NCI-H510A treated with DMSO at 0.1 percent for 48 hours (cell line): ENCODE measurements at places on chromosomes 12 and 14.

GRCh38 chr12:91249054-91249453, 66.4 kb upstream of the DCN start:
- DNase-seq: no peak

DNA sequence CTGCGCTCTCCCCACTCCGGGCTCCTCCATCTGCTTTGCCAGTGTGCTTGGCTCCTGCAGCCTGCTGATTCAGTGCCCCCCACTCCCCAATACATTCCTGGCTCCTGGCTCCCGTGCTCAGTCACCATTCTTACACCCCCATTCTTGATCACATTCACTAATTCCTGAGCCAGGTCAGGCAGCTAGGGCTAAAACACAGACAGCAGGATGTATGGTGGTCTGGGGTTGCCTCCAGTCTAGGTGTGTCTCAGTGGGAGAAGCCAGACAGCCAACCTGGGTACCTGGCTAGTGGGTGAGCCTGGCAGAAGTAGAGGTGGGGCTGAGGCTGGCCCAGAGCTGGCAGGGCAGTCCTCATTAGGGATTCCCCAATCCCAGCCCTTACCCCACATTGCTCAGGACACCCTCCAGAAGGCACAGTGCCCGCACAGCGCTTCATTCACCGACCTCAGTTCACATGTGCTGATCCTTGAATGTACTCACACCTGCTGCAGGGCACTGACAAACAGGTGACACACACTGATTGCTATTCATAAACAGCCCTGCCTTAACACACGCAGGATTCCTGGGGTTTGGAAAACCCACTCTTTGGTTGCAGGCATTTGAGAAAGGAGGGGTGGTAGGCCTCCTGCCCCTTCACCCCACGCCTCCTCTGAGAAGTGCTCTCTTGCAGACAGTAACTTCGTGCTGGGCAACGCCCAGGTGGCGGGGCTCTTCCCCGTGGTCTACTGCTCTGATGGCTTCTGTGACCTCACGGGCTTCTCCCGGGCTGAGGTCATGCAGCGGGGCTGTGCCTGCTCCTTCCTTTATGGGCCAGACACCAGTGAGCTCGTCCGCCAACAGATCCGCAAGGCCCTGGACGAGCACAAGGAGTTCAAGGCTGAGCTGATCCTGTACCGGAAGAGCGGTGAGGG, 1.7 kb downstream of the KCNH3 start:
- peak; percentile 52 for DNase-seq

- peak; percentile 38 for DNase-seq
Measured at GRCh38 chr14:74634964-74635363, 22.9 kb upstream of the LTBP2 start.

- peak; percentile 9 for DNase-seq
Measured at GRCh38 chr14:52895000-52895399, 55.9 kb downstream of the FERMT2 start.

DNA sequence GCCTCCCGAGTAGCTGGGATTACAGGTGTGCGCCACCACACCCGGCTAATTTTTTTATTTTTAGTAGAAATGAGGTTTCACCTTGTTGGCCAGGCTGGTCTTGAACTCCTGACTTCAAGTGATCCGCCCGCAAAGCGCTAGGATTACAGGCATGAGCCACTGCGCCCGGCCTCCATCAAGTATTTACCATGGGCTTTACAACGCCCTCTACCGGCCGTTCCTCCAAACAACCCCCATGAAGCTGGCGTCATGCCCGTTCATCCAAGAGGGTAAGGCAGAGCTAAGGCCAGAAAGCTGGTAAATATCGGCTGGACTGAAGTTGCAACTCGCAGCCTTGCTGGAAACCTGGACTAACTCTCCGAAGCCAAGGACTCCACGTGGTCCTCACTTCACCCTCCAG, 41.6 kb downstream of the RNF34 start:
- no peak for DNase-seq

DNA sequence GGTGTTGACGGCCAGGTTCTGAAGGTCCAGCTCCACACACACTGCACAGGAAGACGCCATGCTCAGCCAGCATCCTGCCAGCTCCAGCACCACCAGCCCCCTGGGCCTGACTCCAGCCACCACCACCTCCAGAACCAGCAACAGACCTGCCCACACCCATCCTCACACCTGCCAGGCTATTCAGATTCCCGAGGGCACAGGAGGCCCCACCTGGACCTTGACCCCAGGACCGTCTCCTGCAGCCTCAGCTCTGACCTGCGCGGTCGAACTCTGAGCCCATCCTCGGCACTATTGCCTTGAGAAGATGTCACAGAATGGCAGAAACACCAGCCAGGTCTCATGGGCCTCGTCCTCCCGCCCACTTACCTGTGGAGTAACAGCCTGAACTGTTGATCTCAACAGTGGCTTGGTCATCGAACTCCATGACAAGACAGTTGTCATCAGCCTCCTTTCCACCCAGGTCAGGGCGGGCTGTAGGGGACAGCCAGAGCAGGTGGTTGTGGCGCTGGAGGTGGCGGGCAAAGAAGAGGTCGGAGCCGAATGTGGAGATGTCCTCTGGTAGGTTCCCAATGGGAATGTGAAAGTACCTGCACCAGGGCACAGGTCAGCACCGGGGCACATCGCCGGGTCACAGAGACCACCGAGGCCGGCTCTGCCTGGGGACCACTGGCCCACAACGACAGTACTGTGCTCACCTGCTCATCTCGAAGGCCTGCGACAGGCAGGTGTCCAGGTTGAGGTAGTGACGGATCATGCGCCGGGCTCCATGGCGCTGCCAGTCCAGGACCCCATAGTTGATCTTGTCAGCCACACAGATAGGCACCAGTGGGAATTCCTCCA, 23.5 kb downstream of the P2RX2 start:
- DNase-seq: no peak

DNA sequence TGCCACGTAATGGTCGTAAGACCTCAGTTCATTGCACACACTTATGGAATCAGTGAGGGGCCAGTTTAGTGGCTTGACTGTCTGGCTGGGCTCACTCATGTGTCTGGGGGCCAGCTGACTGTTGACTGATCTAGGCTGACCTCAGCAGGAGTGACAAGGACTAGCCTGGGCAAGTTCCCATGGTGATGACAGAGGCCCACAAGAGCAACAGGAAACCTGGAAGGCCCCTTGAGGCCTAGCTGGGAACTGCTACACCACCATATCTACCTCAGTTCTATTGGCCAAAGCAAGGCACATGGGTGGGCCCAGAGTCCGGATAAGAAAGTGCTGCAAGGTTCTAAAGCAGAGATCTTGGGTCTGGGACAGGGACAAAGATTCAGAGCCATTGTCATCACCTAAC, 21.3 kb upstream of the RFLNA start:
- DNase-seq: peak; percentile 82

- DNase-seq: no peak
Measured at GRCh38 chr14:103302966-103303365, 31.1 kb upstream of the EIF5 start.

DNA sequence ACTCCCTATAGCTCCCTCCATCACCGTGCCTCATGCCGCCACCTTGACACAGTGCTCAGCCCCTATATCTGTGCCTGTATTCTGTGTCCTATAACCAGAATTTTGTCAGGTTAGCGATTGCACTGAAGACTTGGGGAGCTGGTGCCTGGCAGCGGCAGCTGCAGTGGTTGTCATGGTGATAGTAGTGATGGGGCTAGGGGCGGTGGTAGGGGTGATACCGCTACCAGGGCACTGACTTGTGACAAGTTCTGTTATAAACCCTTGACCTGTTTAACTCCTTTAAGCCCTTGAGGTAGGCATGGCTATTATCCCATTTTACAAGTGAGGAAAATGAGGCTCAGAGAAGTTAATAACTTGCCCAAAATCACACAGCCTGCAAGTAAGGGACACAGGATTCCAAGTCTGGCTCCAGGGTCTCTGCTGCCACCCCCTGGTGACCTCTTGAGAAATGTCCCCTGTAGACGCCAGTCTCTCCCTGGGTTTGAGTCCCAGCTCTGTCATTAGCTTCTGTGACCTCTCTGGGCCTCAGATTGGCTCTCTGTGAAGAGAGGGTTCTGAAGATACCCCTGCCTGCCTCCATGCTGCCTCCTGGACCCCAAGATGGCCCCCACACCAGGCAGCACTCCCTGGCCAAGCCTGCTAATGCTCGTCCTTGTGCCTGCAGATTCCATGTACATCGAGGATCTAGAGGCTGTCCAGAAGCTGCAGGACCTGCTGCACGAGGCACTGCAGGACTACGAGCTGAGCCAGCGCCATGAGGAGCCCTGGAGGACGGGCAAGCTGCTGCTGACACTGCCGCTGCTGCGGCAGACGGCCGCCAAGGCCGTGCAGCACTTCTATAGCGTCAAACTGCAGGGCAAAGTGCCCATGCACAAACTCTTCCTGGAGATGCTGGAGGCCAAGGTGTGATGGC, 121.9 kb downstream of the ESRRB start:
- no peak for DNase-seq

DNA sequence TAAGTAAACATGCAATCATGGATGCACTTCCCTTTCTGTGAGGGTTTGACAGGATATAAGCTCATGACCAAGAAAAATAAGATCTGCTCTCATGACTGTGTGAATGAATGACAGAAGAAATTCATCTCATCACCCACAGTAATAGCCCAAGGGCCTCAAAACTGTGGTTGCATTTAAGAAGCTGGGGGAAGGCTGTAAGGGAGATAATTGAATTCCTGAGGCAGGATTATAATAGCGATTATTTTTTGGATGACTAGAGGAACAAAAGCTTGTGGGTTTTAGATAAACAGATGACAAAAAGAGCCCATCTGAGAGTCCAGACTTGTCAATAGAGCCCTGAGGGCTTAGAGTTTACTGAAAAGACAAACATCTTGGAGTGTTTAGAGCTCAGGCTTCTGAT, 161.2 kb downstream of the NTF3 start:
- no peak for DNase-seq

- DNase-seq: no peak
Measured at GRCh38 chr14:100263141-100263540, 24.2 kb downstream of the YY1 start.

- no peak for DNase-seq
Measured at GRCh38 chr14:31024577-31025366, 677 bp upstream of the AP4S1 start.

- DNase-seq: no peak
Measured at GRCh38 chr14:65821224-65821753, 408.8 kb downstream of the FUT8 start.

GRCh38 chr12:106213662-106214061, 34.2 kb downstream of the CKAP4 start:
- no peak for DNase-seq

DNA sequence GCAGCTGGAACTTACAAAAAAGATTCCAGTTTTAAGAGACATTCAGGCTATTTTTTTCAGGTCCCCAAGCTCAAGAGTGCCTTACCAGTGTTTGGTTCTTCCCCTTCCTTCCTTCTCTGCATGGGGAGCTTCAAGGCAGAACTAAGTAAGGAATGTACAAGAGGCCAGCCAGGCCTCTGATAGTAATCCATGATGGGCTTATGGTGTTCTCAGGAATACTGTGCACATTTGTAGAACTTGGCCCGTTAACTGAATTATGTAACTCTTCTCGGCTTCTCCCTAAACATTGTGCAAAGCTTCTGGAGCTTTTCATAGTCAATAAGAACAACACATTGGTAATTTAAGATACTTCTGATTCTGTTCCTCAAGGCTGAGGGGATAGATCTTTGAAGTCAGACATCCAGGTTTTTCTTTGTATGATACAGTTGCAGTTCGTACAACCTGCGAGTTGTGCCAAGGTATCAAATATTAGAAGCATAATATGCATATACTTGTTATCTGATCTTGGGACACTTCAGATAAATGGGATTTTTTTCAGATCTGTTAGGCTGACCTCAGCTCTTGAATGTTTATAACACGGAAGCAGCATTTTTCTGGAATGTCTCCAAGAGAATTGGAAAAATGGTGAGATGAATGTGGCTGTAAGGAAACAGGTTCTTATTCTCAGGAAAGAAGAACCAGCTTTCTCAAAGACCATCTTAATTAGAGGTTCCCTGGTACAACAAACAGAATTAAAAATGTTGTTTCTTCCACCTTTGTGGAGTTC, 148.6 kb downstream of the ANO4 start:
- no peak for DNase-seq

- DNase-seq: no peak
Measured at GRCh38 chr14:21275261-21275858, 4.5 kb upstream of the RPGRIP1 start.

- DNase-seq: no peak
Measured at GRCh38 chr12:116864371-116865160, 16.7 kb downstream of the HRK start.

DNA sequence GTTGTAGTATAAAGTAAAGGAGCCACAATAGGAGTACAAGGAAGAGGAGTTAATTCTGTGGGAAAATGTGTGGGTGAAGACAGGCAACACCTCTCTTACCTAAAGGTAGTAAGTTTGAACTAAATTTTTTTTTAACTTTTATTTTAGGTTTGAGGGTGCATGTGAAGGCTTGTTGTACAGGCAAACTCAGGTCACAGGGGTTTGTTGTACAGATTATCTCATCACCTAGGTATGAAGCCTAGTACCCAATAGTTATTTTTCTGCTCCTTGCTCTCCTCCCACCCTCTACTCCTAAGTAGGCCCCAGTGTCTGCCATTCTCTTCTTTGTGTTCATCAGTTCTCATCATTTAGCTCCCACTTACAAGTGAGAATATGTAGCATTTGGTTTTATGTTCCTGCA, 70.5 kb downstream of the DNAI7 start:
- DNase-seq: no peak

DNA sequence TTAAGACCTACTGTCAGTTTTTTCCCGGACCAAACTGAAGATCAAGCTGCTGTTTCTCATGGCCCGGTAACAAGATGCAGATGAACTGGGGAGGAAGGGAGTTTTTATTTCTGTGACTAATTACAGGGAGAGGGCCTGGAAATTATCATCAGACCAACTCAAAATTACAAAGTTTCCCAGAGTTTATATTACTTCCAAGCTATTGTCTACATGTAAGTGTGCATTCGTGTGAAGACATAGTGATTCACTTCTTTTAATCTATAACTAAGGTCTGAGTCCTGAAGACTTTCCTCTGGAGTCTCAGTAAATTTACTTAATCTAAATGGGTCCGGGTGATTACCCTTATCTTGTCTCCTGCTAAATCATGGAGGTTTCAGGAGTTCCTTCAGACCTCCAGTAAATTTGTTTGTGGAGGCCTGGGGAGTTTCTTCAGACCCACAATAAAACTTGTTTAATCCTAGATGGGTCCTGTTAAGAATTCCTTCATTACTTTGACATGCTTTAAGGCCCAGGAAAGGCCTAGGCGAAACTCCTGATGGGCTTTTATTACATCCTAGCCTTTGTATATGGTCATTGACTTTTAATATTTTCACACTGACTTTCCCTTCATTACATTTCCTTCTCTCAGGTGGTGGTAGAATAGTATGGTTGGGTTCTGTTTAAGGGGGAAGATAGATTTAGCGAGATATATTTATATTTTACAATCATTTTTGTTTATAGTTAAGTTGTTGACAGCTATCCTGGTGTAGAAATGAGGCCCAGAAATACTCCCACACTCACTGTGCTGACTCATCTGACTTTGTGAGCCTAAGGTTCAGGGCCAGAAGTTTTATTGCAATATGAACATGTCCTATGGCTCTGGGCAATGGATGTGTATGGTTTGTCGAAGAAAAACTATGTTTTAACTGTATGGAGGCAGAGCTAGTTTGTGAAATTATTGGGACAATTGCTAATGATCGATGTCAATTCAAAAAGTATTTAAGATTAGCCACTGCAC, 627.0 kb upstream of the FBXO33 start:
- DNase-seq: no peak

GRCh38 chr12:38370311-38370710, 53.7 kb downstream of the ALG10B start:
- DNase-seq: no peak
